Activated naive CD4-positive, alpha-beta T cell treated with Interleukin-2 at 50 U/mL for 16 hours (primary cell): ENCODE measurements at places on chromosomes 3 and 15.

DNA sequence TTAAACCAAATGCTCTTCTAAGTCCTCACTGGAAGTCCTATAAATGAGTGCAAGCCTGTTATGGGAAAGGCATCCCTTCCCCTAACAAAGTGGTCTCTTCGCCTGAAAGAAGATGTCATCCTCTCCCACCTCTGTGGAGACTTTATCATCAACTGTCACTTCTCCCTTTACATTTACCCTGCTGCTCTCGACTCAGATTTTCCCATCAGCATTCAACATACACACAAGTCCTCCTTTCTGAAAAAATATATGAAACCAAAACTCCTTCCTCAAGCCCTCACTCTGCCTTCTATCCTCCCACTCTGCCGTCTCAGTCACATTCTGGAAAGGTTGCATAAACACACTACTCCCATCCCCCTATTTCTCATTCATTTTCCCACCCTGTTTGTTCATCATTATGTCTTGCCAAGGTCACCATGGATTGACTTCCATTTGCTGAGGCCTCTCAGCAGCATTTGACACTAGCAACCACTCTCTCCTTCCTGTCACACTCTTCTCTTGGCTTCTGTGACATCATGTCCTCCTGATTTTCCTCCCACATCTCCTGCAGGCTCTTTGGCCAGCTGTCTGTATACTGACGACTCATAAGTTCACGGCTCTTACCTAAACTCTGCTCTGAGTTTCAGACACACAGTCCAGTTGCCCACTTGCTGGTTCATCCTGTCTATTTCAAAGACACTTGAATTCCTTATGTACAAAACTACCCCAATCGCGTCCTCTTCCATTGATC is 70.3 kb upstream of the SMAD3 start:
- no peak for DNase-seq

DNA sequence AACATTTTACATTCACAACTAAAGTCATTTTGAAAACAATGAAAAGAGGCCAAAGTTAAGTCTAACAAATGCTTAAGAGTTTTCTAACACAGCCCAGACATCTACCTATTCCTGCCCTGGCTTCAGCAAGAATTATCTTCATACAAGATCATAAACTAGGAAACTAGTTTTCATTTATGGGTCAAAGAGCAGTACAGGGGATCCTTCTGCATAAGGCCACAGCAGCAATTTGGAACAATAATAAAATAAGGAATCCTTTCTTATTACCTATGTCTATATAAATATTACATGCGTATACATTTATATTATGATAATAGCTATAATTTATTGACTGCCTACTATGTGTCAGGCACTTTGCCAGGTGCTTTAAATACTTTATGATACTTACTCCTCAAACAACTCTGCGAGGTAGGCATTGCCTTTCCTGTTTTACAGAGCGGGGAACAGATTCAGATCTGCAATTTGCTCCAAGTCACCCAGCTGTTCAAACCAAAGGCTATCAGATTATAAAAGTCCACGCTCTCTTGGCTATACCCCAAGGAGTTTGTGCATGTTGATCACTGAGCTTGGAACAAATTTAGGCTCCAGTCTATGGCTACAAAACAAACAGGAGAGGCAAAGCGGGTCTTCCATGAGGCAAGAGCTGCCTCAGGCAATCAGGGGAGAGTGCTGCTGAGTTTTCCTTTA is 196.4 kb downstream of the RORA start:
- DNase-seq, result no peak

DNA sequence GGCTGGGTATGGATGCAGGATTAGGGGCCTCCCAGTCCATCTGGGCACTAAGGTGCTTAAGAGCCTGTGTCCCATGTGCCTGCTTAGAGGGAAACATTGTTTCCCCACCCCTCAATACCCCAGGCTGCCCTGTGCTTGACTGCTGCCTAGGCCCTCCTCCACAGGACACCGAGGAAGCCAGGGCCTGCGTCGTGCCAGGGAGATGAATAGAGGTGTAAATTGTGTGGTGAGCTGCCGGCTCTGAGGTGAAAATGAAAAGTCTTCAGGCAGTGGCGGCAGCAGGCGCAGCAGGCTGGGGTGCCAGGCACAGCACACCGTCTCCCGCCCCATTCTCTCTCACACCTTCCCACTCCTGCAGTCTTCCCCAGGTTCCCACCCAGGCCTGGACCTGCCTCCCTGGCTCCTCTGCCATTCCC is 13.9 kb upstream of the GRM2 start:
- no peak for DNase-seq

- DNase-seq, result no peak
Measured at GRCh38 chr15:51647128-51647562, 24.6 kb upstream of the DMXL2 start.

GRCh38 chr15:100170291-100171210 is 171.2 kb downstream of the ADAMTS17 start:
- DNase-seq, result peak; percentile 17

DNA sequence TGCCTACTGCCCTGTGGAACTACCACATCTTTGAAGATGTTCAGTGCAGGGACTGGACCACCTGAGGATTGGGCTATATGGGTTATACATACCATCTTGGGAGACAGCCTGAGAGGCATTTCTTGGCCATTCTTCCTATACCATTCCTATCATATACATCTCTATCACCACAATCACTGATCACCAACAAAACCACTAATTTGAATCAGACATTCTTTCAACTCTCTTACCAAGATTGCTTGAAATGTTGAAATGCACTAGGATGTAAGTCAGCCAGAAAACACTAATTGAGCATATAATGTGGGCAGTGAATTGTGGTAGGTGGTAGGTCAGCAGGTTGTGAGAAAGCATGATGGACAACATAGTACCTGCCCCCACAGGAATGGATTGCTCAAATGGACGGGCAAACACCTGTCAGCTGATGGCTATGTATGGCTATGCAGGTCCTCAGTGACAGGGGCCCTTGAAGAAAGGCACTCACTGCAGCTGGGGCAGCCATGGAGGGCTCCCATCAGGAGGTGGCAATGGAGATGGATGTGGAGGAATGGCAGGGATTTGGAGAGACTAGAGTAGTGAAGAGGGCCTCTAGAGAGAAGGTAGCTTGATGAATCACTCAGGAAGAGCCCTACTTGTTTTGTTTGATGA is 49.1 kb downstream of the AMOTL2 start:
- DNase-seq, result no peak

DNA sequence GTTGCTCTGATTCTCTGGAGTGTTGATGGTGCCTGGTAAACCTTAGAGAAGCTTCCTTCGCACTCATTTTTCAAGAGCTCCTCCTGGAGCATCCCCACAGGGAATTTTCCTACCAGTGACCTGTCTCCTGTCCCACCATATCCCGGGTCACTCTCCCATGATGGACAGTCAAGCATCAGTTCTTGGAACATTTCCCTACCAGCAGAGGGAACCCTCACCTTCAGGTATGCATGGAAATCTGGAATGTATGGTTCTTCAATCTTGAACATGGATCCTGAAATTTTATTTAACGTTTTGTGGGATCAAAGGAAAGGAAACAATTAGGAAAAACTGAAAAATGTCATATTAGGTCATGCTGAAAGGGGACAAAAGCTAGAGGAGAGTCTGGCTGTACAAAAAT is 153.8 kb downstream of the SPATA16 start:
- DNase-seq, result no peak

- DNase-seq, result no peak
Measured at GRCh38 chr15:93063262-93063671, 25.7 kb downstream of the RGMA start.

DNA sequence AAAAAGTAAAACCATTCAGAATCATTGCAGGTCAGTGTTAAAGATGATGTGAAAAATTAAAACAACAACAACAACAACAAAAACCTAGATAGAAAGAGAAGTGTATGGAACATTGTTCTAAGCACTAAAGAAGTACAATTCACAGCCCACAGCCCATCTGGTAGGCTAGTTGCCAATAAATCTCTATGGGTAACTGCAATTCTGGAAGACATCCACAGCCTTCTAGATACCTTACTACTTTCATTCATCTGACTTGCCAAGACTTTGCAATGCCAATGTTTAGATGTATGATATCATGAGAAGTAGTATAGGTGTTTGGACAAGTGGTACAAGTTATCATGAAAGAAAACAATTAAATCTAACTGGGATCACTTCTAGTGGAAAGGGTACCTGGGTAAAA is 198.6 kb downstream of the VGLL3 start:
- no peak for DNase-seq

GRCh38 chr3:72932416-72932815 is 44.6 kb downstream of the GXYLT2 start:
- no peak for DNase-seq

DNA sequence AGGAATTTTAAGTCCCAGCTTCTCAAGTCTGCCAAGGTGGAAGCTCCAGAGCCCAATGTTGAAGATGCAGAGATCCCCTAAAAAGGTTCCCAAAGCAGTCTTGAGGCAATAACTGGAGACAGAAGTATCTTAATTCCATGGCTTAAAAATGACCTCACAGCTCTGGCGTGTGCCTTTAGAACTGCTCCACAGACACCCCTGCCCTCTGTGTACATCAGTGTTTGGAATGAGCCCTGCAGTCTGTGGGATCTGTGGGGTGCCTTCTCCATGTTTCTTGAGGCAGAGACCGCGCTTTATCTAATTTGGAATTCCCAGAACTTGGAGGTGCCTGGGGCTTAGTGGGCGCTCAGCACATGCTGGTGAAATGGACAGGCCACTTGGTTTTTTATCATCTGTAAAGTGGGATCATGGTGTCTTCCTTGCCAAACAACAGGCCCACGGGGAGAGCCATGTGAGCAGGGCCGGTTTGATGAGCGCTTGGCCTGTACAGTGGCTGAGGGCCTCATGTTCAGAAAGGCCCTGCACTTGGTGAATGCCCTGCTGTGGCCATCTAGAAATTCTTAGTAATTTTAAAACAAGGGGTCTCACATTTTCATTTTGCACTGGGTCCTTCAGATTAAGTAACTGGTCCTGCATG is 7.1 kb downstream of the ITGA11 start:
- no peak for DNase-seq

DNA sequence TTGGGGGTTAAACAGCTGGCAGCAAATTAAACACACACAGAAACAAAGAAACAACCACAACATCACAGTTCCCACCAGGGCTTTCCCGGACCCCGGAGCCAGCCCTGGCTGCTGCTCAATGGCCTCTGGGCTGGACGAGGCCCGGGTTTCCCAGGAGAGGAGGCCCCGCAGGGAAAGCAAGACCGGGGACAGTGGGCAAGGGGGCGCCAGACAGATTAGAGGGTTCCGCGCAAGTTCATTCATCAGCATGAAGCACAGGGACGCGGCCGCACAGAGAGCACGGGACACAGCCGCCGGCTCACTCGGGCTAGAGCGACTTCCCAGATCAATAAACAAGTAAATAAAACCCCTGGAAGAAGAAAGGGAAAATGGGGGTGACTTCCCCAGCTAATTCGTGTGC is 66.4 kb upstream of the RPL32 start:
- DNase-seq, result no peak

DNA sequence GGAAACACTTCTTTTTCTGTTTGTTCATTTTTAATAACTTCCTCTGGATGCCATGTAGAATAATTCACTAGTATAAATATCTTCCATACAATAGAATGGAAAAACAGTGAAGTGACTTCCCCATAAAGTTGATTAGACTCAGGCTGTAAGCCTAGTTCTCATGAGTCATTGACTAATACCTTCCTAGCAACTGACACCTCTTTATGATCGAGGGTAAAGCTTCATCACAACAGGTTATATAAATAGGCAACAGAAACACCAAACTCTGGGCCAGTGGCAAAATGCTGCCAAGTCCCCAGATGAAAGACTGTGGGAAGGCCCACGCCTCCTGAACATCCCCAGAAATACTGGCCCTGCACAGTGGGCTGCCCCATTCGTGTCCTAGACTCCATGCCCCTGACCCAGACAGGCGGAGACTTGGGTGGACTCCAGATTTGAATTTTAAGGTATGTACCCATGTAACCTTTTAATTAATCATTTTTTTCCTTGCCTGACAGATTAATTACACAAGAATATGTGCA is 71.3 kb upstream of the TBC1D23 start:
- no peak for DNase-seq

DNA sequence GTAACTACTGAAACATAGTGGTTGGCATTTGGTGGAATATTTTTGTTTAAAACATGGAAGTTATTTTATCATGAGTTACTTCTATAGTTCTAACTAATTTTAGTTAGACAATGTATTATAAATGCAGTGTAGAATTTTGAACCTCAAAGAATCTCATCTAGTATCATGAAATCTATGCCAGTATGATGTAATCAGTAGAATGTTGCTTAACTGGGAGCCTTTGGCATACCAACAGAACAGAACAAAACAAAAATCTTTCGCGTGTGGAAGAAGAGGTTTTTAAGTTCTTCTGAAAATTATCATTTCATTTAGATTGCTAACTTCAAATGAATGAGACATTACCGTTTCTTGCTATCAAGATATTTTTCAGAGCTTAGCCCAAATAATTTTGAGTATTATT is 98.4 kb upstream of the LRRFIP2 start:
- DNase-seq, result no peak

- no peak for DNase-seq
Measured at GRCh38 chr15:44315126-44315525, 26.6 kb downstream of the GOLM2 start.

- DNase-seq, result no peak
Measured at GRCh38 chr3:13357074-13357473, 63.0 kb downstream of the NUP210 start.

- DNase-seq, result no peak
Measured at GRCh38 chr3:51637144-51637940, 33.7 kb upstream of the TEX264 start.

- DNase-seq, result no peak
Measured at GRCh38 chr3:110974902-110975301, 96.7 kb upstream of the NECTIN3 start.

- DNase-seq, result no peak
Measured at GRCh38 chr3:139326131-139326530, 17.7 kb upstream of the MRPS22 start.

- DNase-seq, result no peak
Measured at GRCh38 chr15:47376190-47376589, 341.1 kb upstream of the SEMA6D start.

GRCh38 chr3:4065085-4065484 is 238.1 kb upstream of the SETMAR start:
- no peak for DNase-seq

GRCh38 chr15:46442901-46443590 is 808.2 kb downstream of the SQOR start:
- no peak for DNase-seq

GRCh38 chr3:134018406-134018805 is 11.3 kb downstream of the SLCO2A1 start:
- DNase-seq, result no peak

DNA sequence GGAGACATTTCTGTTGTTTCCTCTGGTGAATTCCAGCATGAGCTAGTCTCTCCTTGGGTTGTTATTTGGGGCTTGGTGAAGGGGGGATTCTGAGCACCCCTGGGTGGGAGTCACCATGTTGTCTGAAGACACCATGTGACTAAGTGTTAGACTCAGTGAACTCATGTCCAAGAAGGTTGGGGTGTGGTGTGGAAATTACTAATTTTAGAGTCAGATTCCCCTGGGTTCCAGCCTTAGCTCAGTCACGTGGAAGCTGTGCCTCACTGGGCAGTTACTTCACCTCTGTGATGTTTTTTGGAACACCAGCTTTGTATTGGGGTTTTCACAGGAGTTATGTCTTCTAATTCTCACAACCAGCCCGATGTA is 171.5 kb downstream of the RPLP1 start:
- no peak for DNase-seq
